ENCODE measurements at places on chromosomes 16 and 17.

- DNase-seq = no peak
Measured at GRCh38 chr17:7139400-7139799, 24.8 kb upstream of the ASGR2 start.

- no peak for DNase-seq
Measured at GRCh38 chr17:43018008-43018853, 4.0 kb downstream of the VAT1 start.

DNA sequence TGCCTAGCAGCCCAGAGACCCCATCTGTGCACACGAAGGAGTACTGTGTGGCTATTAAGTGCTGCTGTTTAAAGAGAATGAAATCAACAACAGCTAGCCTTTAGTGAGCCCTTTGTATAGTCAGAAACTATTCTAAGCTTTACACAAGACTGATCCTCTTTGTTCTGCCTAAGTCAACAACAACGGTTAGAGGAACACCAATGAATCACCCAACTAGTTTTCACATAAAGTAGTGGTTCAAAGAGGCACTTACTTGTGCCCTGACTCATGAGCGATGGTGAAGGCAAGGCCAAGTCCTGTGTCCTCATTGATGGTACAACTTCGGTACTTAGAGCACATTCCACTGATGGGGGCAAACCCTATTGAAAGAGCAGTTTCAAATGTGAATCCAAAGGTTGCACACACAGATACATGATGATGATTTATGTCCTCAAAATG is 75.8 kb downstream of the ADAMTS18 start:
- DNase-seq = peak; percentile 53

DNA sequence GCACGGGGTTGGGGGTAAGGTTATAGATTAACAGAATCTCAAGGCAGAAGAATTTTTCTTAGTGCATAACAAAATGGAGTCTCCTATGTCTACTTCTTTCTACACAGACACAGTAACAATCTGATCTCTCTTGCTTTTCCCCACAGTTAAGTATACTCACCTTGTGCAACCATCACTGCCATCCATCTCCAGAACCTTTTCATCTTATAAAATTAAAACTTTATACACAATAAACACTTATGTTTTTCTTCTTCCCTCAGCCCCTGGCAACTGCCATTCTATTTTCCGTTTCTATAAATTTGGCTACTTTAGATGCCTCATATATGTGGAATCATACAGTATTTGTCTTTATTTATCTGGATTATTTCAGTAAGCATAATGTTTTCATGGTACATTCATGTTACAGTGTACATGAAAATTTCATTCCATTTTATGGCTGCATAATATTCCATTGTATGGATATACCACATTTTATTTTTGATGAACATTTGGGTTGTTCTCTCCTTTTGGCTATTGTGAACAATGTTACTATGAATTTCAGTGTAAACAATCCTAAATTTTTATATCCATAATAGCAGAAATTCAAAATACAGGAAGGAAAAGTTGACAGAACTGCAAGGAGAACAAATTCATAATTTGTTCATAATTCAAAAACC is 25.7 kb upstream of the FA2H start:
- no peak for DNase-seq

DNA sequence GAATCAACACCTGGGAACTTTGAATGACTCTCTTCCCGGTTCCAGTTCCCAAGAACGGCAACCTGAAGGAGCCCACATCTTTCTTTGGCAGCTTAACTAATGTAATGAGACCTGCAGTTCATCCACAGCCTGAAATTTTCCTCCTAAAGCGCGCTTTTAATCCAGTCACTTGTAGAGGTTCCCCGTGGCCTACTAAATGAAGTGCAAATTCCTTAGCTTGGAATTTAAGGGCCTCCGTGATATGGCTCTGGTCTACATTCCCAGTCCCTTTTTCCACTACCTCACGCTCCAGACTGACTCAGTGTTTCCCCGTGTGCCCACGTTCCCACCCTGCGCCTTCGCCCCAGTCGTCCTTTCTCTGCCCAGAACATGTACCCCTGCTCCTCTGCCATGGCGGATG is 27.2 kb downstream of the FZD2 start:
- DNase-seq = no peak

DNA sequence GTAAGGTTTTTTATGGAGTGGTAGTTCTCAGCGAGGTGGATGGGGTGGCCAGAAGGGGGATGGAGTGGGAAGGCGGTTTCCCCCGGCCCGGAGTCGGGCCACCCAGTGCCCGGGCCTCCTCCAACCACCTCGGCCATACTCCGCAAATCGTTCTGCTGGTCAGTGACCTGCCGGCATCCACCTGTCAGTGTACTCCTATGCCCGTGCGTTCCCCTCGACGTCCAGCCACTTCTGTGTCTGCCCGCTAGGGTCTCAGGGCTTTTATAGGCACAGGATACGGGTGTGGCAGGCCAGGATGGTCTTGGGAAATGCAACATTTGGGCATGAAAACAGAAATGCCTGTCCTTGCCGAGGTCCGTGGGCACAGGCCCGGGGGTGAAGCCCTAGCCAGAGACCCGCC is 19.3 kb upstream of the ASGR2 start:
- DNase-seq = no peak

GRCh38 chr17:29019475-29020181 is 13.8 kb upstream of the SEZ6 start:
- no peak for DNase-seq

GRCh38 chr17:63688396-63689020 is 11.4 kb downstream of the LIMD2 start:
- no peak for DNase-seq

- DNase-seq = peak; percentile 16
Measured at GRCh38 chr17:60524463-60525327, 1.3 kb downstream of the APPBP2 start.

DNA sequence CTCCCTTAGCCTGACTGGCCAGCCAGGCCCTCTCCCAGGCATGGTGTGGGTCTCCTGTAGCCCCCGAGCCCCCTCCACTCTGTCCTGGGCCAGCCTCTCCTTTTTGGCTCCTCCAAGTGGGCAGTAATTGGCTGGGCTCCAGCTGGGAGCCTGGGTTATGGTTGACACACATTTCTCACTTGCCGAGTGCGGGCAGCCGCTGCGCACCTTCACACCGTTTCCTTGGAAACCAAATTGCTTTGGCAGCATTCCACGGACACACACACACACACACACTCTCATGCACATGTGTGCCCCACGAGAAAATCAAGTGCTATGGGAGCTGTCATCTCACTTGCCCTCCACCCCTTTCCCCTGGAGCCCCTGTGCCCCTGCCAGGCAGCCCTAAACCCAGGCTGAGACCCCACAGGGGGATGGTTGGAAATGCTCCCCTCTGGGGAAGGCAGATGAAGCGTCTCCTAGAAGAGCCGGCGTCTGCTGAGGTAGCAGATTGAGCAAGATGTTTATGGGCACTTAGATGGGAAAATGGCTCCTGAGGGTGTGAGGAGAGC is 402.7 kb upstream of the TNRC6C start:
- DNase-seq = peak; percentile 16

DNA sequence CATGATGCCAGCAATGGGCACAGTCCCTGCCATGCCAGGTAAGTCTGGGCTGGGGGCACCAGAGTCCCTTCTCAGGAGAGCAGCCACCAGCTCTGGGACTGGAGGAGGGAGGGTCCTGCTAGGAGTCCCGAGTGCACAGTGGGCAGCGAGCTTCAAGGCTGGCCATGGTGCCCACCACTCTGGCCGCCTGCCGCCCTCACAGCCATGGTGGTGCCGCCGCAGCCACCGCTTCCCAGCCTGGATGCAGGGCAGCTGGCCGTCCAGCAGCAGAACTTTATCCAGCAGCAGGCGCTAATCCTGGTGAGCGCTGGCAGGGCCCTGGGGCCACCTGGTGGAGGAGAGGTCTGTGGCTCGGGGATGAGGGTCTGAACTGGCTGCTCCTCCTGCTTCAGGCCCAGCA is 17.9 kb upstream of the SMIM5 start:
- no peak for DNase-seq

Measured in fibroblast of mammary gland (primary cell).